ENCODE measurements at places on chromosomes 4 and X.

DNA sequence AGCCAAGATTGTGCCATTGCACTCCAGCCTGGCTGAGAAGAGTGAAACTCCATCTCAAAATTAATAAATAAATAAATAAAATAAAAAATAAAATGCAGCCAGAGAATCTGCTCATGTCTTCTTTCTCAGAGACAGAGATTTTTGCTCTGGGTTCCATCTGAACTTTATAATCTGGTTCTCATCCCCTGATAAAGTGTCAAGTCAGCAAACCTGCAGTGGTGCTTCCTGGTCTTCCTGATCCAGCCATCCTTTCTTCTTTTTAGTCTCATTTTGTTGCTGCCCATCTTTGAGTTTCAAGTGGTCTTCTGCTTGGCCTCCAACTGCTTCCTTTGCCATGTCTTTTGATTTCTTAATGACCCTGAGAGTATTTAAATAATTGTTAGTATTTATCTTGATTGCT lies 24.1 kb downstream of the MAP7D3 start:
- DNase-seq: no peak

- no peak for DNase-seq
These were observed 113.5 kb downstream of the PRKX start for GRCh38 chrX:3599802-3600430.

GRCh38 chr4:112509243-112510141 lies 6.5 kb downstream of the NEUROG2 start:
- DNase-seq: no peak

DNA sequence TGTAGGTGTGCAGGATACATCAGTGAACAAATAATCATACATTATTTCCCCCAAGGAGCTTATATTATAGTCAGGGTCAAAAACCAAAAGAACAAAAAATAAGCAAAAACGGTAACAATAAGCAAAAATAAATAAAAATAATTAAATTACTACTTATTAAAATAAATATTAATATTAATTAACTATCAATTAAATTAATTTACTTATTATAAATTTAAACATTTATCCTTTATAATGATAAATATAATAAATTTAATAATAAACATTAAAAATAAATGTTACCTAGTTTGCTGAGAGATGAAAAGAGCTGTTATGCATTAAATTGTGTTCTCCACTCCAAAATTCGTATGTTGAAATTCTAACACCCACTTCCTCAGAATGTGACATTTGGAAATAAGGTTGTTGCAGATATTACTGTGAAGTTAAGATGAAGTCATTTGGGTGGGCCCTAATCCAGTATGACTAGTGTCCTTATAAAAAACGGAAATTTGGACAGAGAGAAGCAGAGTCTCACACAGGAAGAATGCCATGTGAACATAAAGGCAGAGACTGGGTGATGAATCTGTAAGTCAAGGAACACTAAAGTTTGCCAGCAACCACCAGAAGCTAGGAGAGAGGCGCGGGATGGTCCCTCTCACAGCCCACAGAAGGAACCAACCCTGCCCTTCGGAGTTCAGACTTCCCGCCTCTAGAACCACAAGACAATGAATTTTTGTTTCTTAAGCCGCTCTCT lies 67.2 kb upstream of the IBSP start:
- DNase-seq: no peak

DNA sequence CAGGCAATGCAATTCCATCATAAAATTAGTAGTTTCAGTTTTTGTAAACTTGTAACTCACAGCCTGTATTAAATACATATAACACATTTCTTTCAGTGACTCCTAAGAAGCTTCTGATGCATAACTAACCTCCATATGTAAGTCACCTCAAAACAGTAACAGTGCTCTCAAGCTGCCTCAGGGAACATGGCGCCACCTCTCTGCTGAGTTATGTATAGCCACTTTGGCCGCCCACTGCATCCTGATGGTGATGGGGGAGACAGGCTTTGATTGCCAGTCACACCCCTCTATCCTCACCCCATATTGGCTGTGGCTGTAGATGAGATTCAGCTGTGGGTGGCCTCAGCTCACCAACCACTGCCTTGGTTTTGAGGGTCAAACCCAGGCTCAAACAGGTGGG lies 54.3 kb downstream of the LRBA start:
- no peak for DNase-seq

DNA sequence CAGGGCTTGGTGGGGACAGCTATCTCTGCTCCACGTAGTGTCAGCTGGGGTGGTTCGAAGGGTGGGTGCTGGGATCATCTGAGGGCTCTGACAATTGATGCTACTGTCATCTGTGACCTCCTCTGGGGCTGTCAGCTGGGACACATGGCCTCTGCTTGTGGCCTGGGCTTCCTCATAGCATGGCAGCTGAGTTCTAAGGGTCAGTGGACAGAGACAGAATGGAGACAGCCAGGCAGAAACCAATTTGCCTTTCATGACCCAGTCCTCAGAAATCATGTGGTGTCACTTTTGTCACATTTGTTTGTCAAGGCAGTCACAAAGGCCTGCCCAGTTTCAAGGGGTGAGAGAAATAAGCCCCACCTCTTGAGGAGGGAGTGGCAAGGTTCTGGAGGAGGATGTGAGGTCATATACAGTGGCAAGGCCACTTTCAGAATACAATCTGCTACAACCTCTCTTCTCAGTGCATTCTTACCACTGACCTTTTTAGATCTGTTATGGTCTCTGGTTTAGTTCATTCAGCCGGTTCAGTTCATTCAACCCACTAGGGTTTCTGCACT lies 103.6 kb upstream of the BCOR start:
- peak; percentile 6 for DNase-seq

DNA sequence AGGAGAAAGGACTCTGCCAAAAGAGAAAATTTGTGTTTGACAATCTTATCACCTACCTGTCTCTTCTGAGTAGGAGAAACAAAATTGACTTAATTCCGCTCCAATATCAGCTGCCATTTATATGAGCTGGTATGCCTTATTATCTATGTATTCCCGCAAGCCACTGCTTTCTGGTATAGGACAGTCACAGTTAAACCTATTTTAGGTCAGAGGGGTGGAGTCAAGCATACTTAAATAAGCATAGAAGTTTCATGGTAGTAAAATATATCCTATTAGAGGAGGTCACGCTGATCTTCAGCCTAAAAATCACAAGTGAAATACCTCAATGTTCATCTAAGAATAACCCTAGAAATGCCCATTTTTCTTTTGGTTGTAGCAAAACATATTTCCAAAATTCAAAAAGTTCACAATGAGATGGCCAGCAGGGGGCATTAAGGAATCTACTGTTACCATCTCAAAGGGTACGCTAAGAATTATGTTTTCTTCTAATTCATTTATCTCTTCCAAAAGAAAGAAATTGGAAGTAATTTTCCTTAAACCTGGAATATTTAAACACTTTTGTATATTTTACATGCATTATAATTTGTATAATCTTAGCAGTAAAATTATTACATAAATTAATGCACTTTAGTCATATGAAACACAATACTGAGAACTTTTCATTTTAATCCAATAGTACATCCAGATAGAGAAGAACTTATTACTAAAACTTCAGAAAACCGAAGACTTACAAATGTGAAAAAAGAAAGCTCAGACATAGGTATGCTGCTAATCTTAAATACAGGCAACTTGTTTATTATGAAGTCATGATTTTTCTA lies 10.5 kb downstream of the PPAT start:
- DNase-seq: no peak

- no peak for DNase-seq
These were observed 352.7 kb upstream of the IGFBP7 start for GRCh38 chr4:57462843-57463242.

GRCh38 chr4:57131849-57132742 lies 21.9 kb upstream of the IGFBP7 start:
- DNase-seq: no peak

DNA sequence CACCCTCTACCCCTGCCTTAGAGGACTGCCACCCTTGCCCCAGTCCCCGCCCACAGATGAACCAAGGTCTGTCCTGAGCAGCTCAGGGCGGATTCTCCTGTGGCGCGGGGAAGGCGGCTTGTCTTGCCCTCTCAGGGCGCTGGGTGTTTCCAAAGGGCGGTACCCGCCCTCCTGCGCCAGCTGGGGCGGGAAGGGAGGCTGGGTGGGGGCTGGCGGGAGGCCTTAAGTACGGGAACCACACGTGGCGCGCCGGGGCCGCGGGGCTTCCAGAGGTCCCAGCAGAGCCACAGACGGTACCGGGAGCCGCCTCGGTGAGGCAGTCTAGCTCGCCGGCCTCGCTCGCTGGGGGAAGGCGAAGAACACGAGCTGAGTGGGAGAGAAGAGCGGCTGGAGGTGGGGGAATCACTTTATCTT lies 361.1 kb downstream of the MID1IP1 start:
- no peak for DNase-seq

DNA sequence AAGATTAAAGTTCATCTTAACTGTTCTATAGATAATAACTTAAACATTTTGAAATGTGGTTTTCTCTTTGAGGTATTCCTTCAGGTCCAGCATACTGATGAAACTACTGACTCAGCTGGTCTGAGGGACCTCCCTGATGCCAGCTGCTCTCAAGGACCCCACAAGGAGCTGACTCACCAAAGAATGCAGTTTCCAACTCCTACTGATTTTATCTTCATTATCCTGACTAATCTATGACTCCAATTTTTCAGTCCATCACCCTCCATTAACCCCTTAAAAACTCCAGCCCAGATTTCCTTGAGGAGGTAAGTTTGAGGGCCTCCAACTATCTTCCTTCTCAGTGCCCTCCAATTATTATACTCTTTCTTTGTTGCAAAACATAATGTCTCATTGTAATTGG lies 1.4 kb upstream of the UGT2B4 start:
- DNase-seq: no peak

GRCh38 chr4:153258750-153259149 lies 54.5 kb downstream of the TRIM2 start:
- no peak for DNase-seq

- DNase-seq: no peak
These were observed 131.3 kb downstream of the FHDC1 start for GRCh38 chr4:153067376-153067775.

DNA sequence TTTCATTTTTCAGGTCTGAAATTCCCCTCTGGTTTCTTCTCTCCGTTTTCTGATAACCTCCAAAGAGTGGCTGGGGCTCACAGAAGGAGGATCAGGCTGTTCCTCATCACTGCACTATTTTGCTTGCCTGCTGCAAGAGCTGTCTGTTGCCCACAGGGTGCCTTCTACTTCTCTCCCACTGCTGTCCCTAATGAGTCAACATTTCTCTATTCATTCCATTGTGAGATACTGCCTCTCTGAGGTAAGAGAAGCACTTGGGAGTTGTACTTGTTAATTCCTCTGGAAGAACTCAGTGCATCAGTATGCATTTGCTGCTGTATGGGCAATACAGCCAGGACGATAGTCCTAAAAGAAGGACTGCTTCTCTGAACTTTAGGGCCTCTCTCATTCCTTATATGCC lies 34.8 kb downstream of the CT47B1 start:
- DNase-seq: no peak

GRCh38 chrX:106783716-106784115 lies 18.8 kb upstream of the TBC1D8B start:
- DNase-seq: no peak

DNA sequence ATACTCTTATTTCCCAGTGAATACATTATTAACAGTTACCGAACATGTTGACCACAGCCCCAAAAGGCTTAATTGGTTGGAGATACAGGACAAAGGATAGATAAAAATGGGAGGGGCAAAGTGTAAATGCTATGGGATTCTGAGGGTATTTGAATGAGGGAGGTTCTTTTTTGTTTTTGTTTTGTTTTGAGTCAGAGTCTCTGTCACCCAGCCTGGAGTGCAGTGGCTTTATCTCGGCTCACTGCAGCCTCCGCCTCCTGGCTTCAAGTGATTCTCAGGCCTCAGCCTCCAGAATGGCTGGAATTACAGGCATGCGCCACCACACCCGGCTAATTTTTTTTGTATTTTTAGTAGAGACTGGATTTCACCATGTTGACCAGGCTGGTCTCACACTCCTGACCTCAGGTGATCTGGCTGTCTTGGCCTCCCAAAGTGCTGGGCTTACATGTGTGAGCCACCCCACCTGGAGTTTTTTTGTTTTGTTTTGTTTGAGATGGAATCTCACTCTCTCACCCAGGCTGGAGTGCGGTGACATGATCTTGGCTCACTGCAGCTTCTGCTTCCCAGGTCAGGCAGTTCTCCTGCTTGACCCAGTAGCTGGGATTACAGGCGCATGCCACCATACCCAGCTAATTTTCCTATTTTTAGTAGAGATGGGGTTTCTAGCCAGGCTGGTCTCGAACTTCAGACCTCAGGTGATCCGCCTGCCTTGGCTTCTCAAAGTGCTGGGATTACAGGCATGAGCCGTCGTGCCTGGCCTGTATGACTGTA lies 9.0 kb downstream of the UBE2K start:
- no peak for DNase-seq

DNA sequence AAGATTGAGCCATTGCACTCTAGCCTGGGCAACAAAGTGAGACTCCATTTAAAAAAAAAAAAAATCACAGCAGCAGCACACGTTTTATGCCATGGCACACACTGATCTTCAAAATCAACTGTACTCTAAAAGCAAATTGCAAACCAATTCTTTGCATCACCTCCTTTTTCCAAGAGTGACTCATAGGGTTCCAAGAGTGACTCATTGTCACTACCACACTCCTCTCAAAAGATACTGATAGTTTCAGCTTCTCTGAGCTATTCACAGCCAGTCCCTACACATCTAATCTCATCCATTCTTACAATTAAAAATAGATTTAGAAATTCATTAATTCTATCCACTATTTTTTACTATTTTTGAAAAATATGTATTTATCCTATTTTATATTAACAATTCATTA lies 1494.9 kb upstream of the AGA start:
- DNase-seq: no peak

GRCh38 chr4:112910109-112910736 lies 139.2 kb upstream of the ANK2 start:
- no peak for DNase-seq

DNA sequence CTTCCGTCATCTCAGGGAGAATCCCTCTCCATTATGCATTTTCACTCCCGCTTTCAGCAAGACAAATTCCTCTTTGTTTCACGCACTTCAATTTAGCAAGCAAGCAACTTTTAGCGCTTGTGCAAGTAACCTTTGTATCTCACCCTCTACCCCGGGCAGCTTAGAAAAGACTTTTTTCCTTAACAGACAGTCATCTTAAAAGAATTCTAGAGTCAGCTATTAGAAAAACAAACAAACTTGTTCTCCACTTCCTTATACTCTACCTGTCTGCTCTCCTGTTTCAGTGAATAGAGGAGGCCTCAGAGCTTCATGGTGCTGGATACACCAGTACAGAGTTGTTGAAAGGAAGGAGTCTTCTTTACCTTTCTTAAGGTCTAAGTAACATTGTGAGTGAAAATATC lies 12.1 kb downstream of the TIGD2 start:
- DNase-seq: no peak

All from stimulated activated CD8-positive, alpha-beta memory T cell treated with anti-CD3 and anti-CD28 coated beads, Interleukin-7, amount 100 ng/mL, for 1 hour (primary cell).